ENCODE measurements at places on chromosomes 1 and 21.

- no peak for DNase-seq
Observed at GRCh38 chr1:17639703-17640340, 100.3 kb downstream of the ARHGEF10L start.

- no peak for DNase-seq
Observed at GRCh38 chr21:28663111-28663693, 329.5 kb downstream of the LTN1 start.

GRCh38 chr1:54886724-54887664 is at the start of gene DHCR24:
Gene DHCR24, minus strand, starts transcription at chr1:54887195. Its CDS starts 76 bp downstream, at chr1:54887119.
- peak; percentile 64 for DNase-seq

DNA sequence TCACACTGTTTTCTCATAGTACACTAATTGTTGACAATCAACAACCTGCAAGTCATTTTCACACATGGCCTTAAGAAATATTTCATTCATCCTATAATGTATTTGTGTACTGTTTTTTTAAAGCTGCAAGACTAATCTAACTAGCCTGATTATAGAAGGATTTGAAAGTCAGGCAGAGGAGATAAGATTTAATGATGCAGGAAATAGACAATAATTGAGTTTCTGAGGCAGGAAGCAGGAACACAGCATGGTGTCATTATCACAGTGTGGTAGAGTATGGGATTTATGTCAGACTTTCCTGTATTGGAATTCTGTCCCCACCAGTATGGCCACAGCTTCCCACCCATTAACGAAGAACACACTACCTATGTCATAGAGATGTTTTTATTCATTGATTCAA is 138.8 kb downstream of the LRRC7 start:
- DNase-seq = no peak

- peak; percentile 20 for DNase-seq
Observed at GRCh38 chr1:55049914-55050278, 10.5 kb downstream of the PCSK9 start.

DNA sequence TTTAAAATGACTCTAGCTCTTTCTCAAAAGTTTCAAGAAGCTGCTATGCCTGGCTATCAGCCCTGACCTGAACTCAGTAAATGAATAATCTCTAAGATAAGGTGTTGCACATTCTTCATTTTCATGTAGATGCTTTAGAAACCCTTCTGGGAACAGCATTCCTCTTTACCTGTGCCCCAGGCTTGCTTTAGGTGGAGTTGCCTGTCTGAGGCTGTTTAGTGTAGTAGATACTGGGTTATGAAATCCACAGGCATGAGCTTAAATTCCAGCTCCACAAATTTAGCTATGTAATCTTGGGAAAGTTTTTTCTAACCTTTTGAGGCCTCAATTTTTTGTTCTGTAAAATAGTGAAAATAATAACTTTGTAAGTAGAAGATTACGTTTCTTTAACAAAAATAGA is 41.6 kb downstream of the ATP6V1G3 start:
- no peak for DNase-seq

DNA sequence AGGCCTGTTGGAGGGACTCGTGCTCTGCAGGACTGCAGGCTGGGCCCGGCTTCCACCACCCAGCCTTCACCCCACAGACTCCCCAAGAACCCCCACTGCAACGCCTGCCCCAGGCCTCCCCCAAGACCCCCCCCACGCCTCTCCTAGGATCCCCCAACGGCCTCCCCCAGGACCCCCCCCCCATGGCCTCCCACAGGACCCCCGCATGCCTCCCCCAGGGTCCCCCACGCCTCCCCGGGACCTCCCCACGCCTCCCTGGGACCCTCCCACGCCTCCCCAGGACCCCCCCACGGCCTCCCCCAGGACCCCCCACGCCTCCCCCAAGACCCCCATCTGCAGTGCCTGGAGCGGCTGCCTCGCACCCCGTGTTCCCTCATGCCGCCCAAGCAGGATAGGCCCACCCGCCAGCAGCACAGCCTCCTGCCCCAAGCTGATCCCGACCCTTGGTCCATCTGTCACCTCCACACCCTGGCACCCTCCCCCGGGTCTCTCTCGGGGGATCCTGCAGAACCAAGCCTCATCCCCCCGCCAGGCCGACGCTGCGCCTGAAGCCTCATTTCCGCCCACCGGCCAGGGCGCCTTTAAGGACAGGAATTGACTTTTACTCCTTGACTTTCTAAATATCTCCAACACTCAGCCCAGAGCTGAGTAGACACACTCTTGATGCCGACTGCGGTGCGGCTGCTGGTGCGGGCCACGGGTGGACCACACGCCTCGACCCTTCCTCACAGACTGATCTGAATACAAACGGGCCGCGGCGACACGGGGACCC is 14.1 kb upstream of the RNF223 start:
- no peak for DNase-seq

DNA sequence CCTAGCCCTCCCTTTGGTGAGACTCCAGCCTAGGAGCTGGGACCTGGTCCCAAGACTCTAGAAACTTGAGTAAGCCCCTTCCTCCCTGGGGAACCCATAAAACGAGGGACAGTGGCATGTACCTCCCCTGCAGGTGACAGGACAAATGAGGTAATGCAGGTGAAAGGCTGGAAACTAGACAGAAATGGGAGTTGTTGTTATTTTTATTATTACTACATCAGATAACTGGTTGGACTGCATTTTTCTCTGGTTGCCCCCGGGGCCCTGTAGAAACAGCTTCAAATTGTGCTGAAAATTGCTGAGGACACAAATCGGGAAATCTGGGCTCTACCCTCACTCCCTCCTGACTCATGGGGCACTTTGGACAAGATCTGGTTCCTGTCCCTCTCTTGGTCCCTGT is 132.3 kb upstream of the WNT4 start:
- no peak for DNase-seq

GRCh38 chr1:175564723-175565122 is 178.7 kb downstream of the TNR start:
- DNase-seq = peak; percentile 47

DNA sequence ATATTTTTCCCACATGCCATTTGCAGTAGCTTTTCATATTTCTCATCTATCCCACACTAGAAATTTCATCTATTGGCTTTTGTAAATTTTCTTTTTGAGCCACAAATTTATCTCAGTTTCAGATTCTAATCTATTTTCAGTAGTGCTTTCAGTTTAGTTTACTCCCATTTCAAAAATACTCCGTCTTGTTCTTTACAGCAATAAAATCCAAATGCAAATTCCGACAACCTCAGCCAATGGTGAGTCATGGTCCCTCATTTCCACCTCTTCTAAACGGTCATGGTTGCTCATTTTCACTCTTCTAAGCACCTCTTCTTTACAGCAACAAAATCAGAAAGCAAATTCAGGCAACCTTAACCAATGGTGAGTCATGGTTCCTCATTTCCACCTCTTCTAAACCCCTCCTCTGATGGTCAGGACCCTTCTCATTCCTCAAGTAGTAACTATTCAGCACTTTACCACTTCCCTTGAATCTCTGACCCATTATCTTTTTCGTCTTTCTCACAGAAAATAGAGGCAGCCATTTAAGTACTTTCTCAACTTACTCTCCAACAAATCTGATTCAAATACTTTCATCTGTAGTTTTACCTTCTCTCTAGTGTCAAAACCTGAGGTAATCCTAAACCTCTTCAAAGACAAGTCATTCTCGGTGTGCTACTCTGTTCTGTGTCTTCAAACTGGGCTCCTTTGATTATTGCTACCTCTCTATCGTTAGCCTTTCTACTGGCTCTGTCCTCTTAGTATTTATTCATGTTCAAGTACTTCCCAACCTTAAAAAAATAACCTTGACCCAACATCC is 34.4 kb downstream of the C21orf91 start:
- no peak for DNase-seq

GRCh38 chr1:247209396-247209795 is 37.6 kb upstream of the ZNF124 start:
- no peak for DNase-seq

DNA sequence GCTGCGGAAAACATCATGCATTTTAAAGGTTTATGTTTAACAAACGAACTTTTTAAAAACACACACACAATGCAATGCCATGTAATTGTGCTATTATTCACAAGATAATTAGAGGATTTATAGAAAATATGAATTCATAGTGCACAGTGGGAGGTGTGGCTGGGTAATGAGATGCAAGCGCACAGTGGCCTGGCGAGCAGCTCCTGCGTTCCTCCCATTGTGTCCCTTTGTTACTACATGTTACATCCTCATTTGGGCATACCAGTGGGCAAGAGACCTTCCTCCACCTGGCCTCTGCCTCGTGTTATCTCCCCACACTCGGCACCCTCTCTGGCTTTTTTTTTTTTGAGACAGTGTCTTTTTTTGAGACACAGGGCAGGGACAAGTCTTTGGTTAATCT is 30.0 kb upstream of the TENT5B start:
- no peak for DNase-seq

- no peak for DNase-seq
Observed at GRCh38 chr1:1567152-1567875, 7.3 kb downstream of the SSU72 start.

GRCh38 chr1:20903437-20903836 is 116.3 kb upstream of the HP1BP3 start:
- no peak for DNase-seq

DNA sequence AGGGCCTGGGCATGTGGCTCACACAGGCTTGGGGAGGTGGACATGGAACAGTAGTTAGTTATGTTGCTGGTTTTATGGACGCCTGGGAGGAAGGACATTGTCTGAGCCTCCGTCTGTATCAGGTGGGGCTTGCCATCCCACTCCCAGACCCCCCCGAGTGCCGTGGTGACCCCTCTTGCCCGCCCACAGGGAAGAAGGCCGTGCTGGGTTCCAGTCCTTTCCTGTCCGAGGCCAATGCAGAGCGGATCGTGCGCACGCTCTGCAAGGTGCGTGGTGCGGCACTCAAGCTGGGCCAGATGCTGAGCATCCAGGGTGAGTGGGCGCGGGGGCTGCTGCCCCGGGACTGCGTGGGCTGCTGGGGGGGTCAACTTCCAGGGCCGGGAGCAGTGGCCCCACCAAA is 41.7 kb downstream of the COQ8A start:
- DNase-seq = no peak

GRCh38 chr1:43305461-43305860 is 4.7 kb downstream of the TIE1 start:
- no peak for DNase-seq

DNA sequence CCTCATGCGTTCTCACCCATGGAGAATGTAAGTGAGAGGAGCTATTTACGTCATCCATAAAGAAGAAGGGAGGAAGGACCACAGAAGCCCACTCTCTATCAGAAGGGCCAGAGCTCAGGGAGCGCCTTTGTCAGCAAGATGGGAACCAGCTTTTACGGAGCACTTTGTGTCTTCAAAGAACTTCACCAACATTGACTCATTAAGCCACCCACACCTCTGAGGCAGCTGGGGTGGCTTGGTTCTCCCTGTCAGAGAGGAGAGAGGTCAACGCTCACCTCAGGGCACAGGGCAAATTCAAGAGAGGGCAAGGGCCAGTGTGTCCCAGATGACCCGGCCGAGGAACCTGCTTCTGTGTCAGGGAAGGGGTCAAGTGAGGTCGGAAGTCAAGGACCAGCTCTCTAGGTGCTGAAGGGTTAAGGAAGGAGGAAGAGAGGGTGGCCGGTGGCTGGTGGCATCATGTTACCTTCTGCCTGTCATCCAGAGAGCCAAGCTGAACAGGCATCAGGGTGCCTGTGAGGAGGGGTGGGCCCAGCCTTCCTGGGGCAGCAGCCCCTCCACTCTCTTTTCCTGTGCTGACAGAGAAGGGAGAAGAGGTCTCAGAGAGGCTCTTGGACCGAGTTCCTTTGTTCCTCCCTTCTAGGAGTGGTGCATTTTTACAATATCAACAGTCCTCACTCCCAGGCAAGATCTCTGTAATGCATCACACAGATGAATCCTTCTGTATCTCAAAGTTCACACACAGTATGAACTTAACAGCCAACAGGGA is 109.0 kb downstream of the ETS2 start:
- DNase-seq = no peak

GRCh38 chr1:67634396-67634935 is 50.5 kb upstream of the GADD45A start:
- DNase-seq = no peak

GRCh38 chr1:93740601-93741031 is 59.0 kb upstream of the BCAR3 start:
- peak; percentile 54 for DNase-seq

- DNase-seq = no peak
Observed at GRCh38 chr1:11541956-11542355, 63.0 kb downstream of the DISP3 start.

GRCh38 chr1:181551249-181551648 is 67.9 kb downstream of the CACNA1E start:
- DNase-seq = no peak

GRCh38 chr1:116569776-116570357 is 959 bp downstream of the CD58 start:
- DNase-seq = no peak

DNA sequence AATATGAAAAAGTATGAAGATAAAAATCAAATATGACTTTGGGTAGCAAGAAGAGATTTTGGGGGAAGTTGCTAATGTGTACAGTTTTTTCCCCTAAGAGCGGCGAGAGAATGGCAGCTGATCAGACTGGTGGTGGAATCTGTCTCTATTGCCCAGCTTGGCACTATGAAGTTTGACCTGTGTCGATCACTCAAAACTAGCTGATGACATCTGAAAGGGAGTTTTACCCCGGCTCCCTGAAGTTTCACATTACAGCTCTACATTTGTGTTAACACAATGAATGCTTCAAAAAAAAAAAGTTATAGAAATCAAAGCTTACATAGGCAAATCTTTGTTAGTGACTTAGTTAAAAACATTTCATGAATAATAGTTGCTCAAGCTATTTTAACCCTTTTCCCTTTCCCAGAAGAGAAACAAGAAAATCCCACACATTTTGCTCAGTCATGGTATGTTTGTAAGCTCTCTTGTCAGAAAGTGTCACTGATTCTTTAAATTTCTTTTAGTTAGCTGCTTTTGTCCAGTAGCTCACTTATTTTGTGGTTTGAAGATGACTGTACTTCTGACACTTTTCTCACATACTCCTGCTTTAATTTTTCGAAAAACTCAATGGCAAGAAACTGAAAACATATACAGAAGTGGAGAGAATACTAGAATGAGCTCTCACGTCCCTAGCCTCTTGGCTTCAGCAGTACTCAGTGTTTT is 41.3 kb downstream of the DYRK1A start:
- DNase-seq = no peak

DNA sequence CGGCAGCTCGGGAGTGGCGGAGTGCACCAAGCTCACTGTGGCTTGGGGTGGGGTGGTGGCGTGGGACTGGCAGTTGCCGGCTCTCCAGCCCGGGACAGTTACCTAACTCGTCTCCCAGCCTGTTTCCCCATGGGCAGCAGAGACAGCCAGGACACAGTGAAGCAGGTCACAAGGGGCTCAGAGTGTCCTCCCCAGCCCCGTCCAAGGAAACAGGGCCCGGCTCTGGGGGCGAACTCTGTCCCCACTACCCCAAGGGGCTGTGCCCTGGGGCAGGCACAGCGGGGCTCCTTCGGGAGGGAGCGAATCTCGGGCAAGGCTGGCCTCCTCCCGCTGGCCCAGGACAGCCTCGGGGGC is 759 bp downstream of the GPR157 start:
- no peak for DNase-seq

Data from skin of body (tissue), 3 donors.